ENCODE measurements at places on chromosomes 2 and 18.
A peak's percentile ranks its signal among the peaks of the same experiment; 100 is the strongest.

DNA sequence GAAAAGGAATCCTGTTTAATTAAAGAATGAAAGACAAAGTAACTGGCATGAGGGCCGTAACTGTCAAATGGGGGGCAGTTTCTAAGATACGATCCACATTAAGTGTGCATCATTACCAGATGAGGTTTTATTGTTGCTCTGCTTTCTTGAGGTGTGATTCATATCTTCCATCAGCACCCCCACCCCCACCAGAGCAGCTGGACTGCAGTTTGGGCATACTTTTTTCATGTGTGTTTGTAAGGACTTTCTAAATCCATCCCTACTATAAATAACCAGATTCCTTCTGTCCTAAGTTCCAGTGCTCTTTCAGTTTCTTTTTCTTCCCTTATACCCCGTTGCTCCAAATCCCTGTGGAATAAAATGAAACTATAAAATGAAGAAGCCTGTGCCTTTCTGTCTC, 142.1 kb downstream of the CDCA7 start:
- no peak for DNase-seq

- DNase-seq = no peak
These were observed 12.8 kb downstream of the DNAJB2 start for GRCh38 chr2:219291910-219292490.

- no peak for DNase-seq
These were observed 8.3 kb downstream of the EHBP1 start for GRCh38 chr2:62713837-62714236.

DNA sequence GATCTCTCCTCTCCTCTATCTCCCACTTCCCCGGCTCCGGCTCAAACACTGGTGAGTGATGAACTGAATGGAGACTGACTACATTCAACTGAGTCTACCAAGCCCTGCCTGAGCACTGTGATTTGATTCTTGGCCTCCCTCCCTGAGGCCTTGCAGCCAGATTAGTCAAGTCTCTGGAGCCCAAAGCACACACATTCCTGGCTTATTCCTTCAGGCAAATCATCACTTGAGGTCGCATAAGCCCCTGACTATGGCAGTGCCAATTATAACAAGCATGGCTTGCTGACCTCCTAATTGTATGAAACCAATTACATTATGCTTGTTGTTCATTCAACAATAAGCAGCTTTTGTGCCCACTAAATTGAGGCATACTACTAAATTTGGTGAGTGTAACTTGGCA, 34.6 kb downstream of the EFEMP1 start:
- no peak for DNase-seq

DNA sequence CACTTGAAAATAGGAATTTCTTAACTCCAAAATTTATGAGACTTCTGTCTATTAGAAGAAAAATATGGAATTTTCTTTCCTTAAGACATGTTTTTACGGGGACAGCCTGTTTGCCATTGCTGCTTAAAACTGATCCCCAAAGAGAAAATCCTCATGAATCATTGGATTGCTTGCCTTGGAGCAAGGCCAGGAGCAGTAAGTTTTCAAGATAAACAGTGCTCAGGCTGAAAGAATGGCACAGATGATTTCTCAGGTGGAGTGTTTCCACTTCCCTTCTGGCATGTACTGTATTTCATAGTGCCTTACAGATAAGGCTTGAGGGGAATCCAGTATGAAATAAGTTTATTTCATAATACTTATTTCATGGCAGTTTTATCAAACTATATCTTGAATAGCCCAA, 74.3 kb upstream of the MMADHC start:
- no peak for DNase-seq

DNA sequence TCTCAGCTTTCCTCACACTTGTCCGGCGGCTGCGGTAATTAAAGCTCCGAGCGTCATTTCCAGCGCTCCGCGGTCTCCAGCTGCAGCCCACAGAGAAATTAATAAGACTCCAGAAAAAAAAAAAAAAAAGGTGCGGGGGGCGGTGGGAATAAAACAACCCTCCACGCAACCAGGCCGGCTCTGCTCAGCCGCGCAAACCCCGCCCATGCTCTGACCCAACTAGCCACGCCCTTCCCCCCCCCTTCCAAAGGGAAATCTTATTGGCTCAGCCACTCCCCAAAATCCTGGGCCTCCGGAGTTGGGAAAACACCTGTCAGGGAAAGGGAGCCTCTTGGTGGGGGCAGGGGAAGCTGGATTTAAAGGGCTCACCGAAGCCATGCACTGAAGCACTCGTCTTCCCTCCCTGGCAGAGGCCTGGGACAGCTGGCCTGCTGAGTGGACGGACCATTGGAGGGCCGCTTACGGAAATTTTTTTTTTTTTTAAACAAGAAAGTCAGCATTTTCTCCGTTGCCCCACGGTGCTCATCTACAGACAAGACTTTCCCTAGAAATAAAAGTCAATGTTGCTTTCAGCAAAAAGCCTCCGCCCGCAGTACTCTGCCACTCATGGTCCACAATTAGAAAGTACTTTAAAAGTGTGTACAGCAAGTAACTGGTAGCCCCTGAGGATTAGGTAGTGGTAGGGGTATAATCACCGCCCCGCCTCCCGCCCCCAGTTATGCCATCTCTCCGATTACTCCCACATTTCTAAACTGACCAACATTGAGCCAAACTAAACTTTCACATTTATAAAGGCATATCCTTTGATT, 674 bp upstream of the ERBB4 start:
- DNase-seq = no peak

DNA sequence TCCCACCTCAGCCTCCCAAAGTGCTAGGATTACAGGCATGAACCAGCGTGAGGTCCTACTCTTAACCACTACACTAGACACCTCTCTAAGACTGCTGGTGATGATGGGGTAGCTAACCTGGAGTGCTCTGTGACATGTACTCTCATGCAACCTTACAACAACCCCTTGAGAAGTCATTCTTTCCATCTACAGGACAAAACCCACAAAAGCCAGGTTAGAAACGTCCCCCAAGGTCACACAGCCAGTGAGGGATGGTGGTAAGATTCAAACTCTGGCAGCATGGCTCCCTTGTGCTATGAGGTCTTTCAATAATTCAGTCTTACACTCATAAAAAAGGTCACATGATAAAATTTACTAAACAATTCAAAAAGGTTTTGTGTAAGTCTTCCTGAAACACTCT, 94.8 kb upstream of the SERTAD2 start:
- no peak for DNase-seq

DNA sequence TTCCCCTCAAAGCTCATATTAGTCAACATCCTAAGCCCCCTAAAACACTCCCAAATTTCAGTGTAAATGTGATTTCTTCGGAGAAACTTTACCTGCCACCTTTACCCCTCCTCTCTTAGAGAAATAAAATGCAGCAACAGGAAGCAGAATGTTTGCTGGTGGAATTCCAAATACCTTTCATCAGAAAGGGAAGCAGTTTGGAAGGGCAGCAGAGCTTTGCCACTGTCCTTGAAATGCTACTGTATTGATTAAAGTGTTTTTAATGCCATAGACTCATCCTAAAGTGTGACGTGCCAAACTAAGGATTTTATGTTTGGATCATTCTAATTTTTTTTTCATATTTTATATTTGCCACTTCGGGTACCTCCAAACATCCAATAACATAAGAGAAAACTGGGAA, 480.1 kb downstream of the NRXN1 start:
- no peak for DNase-seq

- DNase-seq = no peak
These were observed 46.0 kb downstream of the COL3A1 start for GRCh38 chr2:189020179-189020578.

GRCh38 chr2:230455005-230455684, 39.1 kb downstream of the SP100 start:
- no peak for DNase-seq

DNA sequence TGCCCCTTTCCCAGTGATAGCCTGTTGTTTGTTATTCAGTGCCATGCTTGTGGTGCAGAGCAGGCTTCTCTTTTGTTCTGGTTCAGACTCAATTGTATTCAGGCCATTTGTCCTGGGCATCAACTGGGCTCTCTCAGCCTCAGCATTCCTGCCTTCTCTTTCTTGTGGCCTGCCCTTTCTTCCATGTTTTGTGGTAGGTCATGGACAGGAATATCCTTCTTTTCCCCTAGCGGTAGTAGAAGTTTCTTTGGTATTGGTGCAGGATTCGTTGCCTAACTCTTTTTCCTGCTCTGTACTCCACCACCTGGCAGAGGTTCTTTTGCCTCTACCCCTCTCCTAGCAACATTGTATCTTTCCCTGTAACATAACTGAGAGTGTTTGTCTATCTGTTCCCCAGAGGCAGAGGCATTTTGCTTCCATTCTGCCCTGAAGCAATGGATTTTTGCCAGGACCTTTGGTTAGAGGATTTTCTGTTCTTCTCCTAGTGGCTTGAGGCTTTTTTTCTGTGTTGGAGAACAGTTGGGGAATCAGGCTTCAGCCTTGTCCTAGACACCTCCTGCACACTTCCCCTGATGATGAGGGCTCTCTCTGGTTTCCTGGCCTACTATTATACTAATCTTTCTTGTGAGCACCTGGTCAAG, 68.5 kb downstream of the NCOA1 start:
- no peak for DNase-seq

DNA sequence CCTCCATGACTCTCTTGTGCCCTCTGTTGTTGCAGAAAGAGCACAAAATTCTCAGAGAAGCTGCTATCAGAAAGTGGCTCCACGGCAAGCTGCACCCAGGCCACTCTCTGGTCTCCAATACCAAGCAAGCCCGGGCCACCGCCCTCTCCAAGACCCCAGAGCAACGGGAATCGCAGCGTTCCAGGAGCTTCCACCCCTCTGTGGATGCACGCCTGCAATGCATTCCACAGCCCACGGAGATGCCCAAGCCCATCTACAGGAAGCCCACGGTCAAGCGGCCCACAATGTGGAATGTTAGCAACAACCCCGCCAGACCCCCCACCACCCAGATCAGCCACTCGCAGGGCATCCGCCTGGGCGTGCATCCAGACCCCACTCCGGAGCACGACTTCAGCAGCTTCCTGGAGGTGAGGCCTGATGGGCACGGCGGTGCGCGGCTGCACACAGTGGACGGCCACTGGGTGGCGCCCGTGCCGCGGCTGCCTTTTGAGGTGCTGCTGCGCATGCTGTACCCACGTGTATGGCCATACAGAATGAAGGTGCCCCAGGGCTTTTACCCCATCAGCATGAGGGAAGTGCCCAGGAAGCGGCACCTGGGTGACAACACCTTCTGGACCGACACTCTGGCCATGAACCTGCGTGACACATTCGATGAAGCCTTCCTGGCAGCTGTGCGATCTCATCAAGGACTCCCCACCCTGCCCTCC, 6.3 kb downstream of the ANKRD53 start:
- DNase-seq = peak; percentile 84
